ENCODE measurements at places on chromosomes 1 and 21.

GRCh38 chr1:37176269-37176668 is 142.0 kb upstream of the GRIK3 start:
- DNase-seq = no peak

DNA sequence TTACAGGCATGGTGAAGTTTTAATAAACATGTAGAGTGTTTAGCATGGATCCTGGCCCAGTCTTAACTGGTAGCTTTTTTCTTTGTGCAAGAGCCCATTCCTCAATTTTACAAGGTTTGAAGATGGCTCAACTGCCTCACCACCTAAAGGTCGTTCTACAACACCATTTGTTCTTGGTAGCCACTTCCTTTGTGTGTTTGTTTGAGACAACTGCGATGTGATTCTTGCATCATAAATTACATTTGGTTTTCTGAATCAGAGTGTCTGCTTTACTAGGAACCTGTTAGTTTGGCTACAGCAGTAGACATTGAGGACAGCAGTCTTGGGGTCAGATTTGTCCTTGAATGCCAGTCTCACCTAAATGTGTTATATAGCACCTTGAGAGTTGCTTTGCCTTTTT is 3.3 kb downstream of the PLEKHM2 start:
- no peak for DNase-seq

- DNase-seq = no peak
These were observed 66.0 kb downstream of the SYDE2 start for GRCh38 chr1:85134583-85135391.

GRCh38 chr1:8193840-8194406 is 124.0 kb upstream of the SLC45A1 start:
- DNase-seq = no peak

DNA sequence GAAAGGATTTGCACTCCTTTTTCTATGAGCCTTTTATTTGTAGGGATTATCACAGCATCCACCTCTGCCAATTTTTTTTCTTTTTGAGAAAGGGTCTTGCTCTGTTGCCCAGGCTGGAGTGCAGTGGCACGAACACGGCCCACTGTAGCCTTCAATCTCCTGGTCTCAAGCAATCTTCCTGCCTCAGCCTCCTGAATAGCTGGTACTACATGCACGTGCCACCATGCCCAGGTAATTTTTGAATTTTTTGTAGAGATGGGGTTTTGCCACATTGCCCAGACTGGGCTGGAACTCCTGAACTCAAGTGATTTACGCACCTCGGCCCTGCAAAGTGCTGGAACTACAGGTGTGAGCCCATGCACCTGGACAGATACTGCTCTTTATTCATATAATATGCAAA is 2.1 kb downstream of the SAMSN1 start:
- DNase-seq = no peak

GRCh38 chr1:33143698-33144097 is 38.1 kb downstream of the TRIM62 start:
- no peak for DNase-seq

All from kidney glomerular epithelial cell (primary cell).